ENCODE measurements at places on chromosomes 13 and 19.
A peak's percentile ranks its signal among the peaks of the same experiment; 100 is the strongest.

DNA sequence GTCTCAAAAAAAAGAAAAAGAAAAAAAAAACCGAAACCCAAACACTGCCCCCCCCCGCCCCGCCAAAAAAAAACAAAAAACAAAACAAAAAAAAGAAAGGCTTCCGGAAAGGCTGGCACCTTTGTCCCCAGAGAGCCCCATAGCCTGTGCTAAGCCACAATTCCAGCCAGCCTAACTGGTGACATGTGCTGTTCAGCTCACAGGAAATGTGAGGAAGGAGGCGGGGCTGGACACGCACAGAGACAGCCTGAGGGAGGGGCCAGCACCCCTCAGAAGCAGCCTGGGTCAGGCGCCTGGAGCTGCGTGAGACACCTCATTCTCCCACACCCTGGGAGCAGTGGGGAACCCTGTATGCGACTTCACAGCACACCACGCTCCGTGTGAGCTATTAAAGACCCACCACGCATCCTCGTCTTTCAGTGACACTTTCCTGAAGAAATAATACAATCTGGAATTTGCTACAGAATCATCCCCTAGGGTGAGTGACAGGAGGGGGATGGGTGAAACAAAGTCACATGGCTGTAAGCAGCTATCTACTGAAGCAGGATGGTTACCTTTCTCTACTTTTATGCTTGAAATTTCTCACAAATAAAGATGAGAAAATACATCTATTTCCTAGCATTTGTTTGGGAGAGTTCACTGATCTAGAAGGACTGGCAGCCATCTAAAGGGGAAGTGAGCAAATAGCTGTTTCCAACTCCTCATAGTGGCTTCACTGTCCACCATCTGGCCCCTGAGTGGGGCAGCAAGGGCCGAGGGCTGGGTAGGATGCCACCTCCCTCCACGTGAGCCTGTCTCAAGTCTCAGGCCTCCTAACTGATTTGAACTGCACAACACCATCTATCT lies 12.3 kb upstream of the SLC35E1 start:
- DNase-seq: peak; percentile 89

- no peak for DNase-seq
Observed at GRCh38 chr19:33286899-33287298, 15.4 kb downstream of the CEBPA start.

- DNase-seq: no peak
Observed at GRCh38 chr19:45051929-45052579, 13.2 kb downstream of the CLASRP start.

DNA sequence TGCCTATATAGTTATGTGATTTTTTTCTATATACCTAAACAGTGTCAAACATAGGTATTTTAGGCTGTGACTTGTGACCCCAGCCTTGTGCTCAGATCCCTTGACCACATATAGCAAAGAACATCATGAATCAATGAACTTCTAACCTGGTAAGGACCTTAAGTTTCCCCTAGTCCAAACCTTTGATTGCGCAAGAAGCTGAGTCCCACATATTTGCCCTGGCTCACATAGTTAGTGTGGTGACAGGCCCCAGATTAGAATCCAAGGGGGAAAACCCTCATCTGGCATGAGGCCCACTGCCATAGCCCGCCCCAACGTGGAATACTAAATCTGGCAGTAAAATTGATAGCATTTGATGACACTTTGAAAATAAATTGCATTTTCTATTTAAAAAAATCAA lies 171.8 kb downstream of the MZT1 start:
- DNase-seq: no peak

DNA sequence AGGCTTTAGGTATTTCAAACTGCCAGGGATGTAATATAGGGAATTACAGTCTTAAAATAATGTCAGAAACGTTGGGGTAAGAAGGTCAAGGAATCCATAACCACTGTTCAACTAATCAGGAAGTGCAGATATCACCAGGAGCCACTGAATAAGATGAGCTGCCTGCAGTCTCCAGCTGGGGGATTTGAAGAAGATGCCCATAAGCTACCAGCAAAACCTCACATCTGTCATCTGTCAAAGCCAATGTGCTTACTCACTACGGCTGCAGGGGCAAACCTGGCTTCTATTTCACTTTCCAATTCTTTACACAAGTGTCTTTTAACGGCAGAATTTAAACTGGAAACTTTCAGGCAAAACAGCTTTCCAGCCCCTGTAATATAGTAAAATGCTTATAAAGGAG lies 1410.1 kb upstream of the ATXN8OS start:
- no peak for DNase-seq

DNA sequence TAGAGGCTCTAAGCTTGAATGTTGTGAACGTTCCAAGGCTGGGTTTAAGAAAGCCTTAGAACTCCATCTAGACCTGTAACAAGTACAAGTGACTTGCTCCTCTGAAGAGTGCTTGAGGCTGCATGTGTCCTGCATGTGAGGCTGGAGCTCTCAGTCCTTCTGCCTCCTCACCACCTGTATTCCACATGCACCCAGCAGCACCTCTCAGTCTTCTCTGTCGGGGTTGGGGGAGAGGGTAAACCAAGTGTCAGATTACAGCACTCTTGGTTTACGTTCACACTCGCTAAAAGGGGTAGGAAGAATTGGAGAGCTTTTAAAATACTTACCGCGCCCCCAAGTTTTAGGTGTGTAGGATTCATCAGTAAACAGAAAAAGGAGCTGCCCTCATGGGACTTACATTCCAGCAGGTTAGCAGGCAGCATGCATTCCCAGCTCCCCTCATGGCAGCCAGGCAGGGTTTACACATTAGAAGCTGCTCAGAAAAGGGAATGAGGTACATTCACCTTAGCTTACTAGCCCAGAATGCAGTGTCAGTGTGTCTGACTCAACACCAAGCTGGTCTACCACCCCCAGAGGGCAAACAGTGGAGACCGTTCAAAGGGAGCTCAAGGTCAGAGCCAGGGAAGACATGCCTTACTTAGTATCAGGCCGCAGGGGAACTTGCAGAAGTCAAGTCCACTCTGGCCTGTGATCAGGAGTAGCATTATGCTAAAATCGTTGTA lies 248.1 kb downstream of the PCCA start:
- no peak for DNase-seq

DNA sequence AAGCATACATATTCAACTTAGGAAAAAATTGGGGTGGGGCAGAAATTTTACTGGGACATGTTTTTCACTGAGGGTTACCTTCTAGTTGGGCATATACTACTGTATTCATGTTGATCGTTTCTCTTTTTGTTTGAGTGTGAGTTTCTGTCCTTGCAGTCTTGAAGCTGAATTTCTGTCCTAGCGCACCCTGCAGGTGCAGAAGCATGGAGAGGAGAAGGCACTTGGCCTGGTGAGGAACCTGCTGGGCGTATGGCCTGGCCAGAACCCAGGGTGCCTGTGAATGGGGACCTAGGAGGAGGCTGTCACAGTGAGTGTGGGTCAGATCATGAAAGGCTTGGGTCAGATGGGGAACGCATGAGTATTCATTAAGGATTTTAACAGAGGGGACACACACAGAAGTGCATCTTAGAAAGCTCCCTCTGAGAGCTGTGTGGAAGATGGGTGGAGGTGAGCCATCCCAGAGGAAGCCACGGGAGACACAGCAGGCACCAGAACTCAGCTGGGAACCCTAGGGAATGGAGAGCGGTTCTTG lies 36.8 kb downstream of the SERP2 start:
- no peak for DNase-seq

GRCh38 chr19:39408392-39409207 lies 2.0 kb downstream of the ZFP36 start:
- no peak for DNase-seq

DNA sequence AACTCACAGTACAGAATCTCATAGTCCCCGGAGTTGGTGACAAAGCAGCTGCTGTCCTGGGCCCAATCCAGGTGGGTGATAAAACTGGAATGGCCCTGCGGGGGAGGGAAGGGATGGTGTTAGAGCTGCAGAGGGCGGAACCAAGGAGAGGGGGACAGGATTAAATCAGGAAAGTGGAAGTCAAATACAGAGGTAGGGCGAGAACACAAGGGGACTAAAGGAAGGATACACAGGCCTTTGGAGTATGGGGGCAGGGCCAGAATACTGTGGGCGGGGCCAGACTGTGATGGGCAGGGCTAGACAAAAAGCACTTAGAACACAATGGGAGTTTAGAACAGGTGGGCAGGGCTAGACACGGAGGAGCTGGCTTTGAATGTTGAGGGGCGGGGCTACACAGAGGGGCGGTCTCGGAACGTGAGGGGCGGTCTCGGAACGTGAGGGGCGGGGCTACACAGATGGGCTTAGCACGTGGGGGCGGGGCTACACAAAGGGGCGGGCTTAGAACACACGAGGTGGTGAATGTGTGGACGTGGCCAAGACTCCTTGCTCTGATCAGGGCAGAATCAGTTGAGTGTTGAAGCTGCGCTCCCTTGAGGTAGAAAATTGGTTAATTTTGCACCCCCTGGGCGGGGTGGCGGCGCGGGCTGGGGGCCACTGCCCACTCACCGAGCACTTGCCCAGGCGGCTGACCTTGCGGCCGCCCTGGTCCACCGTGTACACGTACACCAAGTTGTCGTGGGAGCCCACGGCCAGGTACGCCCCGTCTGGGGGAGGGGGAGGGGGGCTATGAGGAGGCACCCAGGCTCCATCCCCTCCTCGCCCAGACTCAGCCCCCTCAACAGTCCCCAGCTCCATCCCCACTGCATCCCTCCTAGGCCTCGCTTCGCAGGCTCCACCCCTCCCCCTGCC lies 14.0 kb upstream of the GPR4 start:
- peak; percentile 83 for DNase-seq

DNA sequence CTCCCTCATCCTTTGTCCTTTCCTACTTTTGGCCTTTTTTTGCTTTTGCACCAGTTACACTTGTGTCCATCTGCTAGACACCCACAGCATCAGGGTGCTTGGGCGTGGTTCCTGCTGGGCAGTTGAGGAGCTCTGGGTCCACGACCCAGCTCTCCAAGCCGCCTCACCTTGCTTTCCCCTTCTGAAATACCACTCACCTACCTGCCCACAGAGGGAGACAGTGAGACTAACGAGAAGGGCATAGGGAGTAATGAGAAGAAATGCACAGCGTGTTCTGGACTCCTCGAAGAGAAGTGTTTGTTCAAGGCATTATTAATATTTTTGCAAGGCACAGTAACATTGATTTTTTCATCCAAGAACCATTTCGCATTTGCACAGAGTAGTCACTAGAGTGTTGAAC lies 92.9 kb downstream of the DNAJC15 start:
- DNase-seq: no peak

DNA sequence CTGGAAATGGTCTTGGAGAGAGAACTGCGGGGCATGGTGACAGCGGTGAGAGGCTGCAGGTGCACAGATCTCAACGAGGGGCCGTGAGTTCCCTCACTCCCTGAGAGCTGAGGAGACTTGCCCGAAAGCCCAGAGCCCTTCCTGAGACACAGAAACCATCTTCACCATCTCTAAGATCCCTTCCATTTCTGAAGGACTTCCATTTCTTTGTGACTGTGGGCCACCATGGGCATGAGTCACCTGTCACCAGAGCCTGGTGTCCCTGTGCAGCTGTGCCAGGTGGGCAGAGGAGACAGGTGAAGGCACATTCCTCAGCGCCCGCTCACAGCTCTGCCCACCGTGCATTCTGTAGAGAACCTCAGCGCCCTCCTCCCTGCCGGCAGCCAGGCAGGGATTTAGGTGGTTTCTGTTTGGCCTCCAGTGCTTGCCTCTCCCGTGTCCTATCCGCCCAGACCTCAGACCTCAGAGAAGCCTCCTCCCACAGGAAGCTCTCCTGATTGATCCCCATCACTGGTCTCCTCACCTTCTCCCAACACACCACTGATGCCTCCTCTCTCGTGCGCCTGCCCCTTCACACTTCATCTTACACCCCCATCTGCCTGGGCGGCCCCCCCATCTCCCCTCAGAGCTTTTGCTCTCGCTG lies 24.2 kb downstream of the SH3GL1 start:
- no peak for DNase-seq

GRCh38 chr19:18636969-18637629 lies at the start of gene KLHL26:
Gene KLHL26 (plus strand): TSS chr19:18637028. CDS start chr19:18637055, 27 bp downstream.
- DNase-seq: no peak

DNA sequence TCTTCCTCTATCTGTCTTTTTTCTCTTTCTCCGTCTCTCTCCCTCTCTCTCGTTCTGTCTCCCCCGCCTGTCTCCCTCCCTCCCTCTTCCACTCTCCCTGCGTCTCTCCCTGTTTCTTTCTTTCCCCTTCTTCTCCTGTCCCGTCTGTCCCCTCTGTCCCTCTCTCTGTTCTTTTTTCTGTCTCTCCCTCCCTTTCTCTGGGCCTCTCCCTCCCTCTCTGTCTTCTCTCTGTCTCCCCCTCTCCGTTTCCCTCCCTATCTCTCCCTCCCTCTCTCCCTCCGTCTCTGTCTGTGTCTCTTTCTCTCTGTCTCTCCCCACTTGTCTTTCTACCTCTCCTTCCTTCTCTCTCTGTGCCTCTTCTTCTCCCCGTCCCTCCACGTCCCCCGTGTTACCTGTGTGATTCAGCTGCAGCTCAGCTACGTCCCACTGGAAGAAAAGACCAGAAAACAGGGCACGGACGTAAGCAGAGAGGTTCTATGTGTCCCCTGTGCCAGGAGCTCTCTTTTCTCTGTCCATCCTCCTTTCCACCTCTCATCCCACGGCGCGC lies 1.2 kb downstream of the CD70 start:
- DNase-seq: no peak

DNA sequence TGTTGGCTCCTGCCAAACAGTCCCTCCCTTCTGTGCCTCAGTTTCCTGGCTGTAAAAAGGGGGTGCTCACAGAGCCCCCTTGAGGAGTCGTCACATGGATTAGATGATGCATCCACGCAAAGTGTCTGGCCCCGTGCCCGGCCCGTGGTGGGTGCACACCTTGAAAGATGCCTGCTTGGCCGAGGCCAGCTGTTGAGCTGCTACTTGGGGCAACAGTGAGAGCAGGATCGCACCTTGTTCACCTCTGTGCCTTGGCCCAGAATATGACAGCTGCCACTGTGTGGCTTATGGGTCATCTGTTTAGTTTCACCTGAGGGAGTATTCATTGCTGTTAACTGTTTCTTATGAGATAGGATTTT lies 17.7 kb downstream of the CRTC1 start:
- no peak for DNase-seq

GRCh38 chr19:50022823-50023222 lies 2.3 kb downstream of the VRK3 start:
- no peak for DNase-seq
